ENCODE measurements at places on chromosomes 4 and X.

DNA sequence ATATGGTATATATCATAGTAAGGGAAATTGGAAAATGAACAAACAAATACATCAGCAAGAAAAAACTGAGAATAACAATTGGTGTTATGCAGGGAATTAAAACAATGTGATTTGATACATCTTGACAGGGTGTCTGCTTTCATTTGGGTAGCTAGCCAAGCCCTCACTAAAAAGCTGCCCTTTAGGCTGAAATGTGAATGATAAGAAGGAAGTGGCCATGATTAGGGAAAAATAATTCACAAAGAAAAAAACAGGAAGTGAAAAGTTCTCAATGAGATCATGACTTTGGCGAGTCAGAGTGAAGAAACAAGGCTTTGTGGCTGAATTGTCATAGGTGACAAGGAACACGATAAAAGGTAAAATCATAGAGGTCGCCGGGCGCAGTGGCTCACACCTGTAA lies 675.8 kb upstream of the SLIT2 start:
- no peak for DNase-seq

GRCh38 chrX:65740909-65741308 lies 73.5 kb downstream of the MSN start:
- DNase-seq: no peak

- DNase-seq: no peak
These were observed 22.8 kb downstream of the DTHD1 start for GRCh38 chr4:36304138-36304681.

GRCh38 chrX:141341341-141341740 lies 99.0 kb upstream of the SPANXC start:
- DNase-seq: no peak

GRCh38 chr4:47667552-47667951 lies 170.3 kb downstream of the CORIN start:
- no peak for DNase-seq

DNA sequence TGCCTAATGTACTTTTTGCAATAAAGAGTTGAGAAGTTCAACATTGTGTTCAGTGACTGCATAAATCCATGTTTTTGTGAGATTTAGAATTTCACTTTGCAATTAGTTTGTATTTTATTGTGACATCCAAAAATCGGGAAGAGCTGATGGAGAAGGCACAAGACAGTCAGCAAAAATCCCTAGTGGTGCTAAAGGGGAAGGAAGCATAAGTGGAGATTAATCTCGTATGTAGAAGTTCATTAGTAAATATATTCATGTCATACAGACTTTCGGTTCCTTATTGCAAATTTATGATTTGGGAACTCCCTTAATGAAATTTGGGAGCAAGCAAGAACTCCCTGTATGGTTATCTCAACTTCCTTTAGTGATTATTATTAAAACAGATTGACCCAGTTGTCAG lies 57.8 kb upstream of the SLC39A8 start:
- DNase-seq: no peak

GRCh38 chrX:141439651-141440050 lies 144.9 kb downstream of the SPANXA1 start:
- DNase-seq: no peak

DNA sequence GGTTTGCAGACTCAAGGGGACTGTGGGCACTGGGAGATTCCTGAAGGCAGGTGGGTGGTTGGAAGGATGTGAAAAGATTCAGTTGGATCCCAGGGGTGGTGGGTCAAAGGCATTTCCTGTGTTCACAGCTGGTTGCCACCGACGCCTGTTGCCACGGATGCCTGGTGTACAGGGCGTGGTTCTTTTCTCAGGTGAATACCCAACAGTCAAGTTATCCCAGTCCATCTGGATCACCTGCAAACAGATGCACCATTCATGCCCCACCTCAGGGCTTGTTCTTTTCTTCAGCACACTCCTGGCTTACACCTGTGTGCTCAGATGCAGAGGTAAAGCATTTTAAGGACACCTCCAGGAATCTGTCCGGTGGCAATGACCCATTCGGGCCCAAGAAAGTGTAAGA lies 55.8 kb upstream of the SHOX start:
- no peak for DNase-seq

All from cerebellar nuclear complex (tissue), 1 donor.